Adrenal gland (tissue), 19 donors: ENCODE measurements at places on chromosomes 5 and 9. TPM values are rescaled to one million over a fixed set of nuclear protein-coding genes. Genes with fewer than 3 reads are reported as not detected.

- peak; percentile 32 for DNase-seq
Observed at GRCh38 chr9:129761293-129761900, 8.6 kb upstream of the PTGES start.

- DNase-seq = no peak
Observed at GRCh38 chr5:122753500-122753899, 21.4 kb upstream of the SNX2 start.

DNA sequence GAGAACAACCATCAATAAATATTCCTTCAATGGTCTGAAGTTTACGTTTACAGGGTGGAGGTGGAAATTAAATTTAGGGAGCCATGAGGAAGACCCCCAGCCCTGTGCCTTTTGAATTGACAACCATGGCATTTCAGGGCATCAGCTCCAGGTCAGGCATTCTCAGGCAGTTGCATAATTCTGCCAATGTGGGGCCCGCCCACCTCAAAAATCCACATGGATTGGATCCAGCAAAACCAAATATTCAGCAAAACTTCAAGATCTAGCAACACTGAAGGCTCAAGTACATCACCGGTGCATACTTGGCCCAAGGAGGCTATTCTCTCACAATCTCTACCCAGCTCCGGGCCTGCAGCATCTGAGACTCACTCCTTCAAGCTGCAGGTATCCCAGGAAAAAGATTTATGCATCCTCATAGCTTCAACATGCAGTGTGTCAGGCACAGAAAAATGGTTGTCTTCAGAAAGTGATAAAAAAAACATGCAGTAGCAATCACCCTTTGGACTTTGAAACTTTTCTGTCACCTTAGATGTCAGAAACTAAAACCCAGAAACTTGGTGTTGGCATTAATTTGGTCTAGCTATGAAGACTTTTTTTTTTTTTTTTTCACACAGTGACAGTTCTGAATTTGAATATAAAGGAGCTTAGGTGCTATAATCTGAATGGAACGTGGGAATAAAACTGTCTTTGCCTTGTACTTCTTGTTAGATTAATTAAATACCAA, 21.4 kb upstream of the ANXA2R start:
- DNase-seq = no peak

GRCh38 chr5:169942181-169942580, 38.1 kb downstream of the INSYN2B start:
- DNase-seq = no peak

DNA sequence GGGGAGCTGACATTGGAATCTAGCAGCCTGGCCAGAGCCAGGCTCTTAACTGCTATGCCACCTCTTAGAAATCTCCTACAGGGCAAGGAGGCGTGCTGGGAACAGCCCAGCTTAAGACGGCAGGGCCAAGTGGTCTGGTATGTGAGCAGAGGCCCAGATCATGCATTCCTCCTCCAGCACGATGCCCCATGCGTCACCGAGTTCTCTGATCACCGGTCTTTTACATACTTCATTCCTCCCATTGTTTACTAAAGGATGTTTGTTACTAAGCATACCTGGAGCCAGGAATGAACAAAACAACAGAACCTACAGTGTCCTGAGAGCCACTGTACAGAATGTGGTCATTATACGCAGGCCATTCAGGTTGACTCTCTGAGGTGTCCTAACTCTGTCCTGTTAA, 73.8 kb downstream of the TRIO start:
- DNase-seq = no peak

DNA sequence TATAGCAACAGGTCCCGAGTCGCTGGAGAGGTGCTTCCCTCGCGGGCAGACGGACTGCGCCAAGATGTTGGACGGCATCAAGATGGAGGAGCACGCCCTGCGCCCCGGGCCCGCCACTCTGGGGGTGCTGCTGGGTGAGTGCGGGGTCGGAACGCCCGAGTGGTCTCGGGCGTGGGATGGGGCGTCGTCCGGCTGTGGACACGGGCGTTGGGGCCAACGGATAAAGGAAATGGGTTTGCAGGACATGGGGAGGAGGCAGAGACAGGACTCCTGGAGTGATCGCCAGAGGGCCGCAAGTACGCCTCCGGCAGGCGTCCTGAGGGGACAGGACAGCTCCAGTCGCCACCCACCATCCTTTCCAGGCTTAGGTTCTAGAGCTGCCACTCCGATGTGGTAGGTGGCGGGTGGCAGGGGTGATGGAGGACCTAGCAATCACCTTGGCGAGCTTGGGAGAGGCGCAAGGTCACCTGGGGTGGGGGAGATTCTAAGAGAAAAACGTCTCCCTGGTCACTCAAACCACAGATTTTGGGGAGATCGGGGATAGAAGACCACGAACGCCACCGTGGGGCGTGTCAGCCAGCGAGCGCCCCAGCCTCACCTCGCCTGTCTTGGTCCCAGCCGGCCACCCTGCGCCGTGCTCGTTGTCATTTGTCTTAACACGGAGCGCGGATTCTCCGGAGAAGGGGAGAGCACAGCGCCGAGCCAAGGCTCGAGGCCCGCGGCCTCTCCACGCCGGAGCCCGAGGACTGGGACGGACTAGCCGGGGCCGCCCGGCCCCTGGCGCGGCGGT, 922 bp downstream of the LMX1B start:
- DNase-seq = no peak

- DNase-seq = no peak
Observed at GRCh38 chr9:28293369-28294090, 720.2 kb upstream of the C9orf72 start.

DNA sequence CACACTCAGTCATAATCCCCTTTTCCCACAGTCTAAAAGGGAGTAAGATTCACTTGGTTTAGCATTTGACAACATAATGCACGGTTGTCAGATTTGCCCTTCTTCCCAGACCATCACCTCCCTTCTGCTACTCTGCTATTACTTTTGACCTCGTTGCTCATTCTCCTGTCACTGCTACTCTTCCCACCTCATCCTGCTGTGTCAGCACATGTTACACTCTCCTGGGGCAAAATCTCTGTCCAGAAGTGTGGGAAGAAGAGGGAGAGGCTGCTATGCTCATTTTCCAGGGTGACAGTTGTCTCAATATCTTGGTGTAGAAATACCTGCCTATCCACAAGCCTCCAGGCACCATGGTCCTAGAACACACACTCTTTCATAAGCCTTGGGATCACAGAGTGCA, 449.9 kb upstream of the PIK3R1 start:
- no peak for DNase-seq

DNA sequence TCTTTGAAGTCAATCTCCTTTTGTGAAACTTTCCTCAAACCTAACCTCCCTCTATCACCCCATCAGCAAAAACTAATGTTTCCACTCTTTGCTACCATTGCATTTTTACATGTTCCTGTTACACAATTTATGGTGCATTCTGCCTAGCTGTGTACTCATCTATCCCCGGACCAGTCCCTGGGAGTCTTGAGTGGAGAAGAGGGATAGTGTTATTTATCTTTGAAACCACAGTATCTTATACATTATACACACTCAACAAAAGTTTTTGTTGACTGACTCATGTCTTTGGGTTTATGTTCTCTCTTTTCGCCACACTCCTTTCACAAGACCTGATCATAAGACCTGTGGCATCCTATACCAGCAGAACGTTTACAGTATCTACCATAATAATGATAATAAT, 26.4 kb downstream of the TNFAIP8 start:
- DNase-seq = no peak

DNA sequence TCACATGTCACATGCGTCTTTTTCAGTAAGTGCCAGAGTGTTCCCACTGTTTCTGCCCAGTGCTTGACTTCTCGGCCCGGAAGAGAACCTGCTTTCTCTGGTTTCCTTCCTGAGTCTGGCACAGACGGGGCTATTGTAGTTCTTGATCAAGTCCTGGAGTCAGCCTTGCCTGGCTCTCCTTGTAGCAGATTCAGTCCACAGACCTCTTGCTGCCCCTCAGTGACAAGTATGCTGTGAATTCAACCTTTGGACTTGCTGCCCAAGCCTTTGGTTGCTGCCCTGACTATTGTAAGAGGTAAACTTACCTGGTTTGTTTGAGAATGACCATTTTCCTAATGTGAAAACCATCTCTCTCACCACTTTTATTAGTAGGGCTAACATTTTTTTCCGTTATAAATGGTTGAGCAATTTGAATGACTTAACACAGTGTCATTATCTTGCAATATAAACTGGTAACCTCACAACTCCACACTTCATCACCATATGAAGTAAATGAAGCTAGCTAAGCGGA, 24.7 kb downstream of the ZBTB34 start:
- peak; percentile 17 for DNase-seq

GRCh38 chr9:107227774-107228173, 55.3 kb upstream of the RAD23B start:
- DNase-seq = no peak

GRCh38 chr9:16039988-16040761, 487.3 kb downstream of the CCDC171 start:
- no peak for DNase-seq

DNA sequence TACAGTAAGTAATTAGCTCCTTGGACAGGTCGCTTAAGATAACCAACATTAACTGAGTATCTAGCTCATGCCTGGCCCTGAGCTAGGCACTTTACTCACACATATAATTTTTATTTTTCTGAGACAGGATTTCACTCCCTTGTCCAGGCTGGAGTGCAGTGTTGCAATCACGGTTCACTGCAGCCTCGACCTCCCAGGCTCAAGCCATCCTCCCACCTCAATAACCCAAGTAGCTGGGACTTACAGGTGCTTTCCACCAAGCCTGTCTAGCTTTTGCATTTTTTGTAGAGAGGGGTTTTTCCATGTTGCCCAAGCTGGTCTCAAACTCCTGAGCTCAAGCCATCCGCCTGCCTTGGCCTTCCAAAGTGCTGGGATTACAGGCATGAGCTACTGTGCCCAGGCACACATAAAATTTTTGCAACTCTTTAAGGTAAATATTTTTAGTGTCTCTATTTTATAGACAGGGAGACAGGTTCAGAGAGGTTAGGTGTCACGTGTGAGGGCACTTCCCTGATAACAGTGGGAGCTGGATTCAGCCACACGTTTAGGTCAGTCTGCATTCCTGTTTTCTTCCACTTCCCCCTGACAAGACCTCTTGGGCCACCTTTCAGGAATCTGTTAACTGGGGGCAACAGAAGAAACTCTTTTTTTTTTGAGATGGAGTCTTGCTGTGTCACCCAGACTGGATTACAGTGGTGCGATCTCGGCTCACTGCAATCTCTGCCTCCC, 18.2 kb downstream of the HBEGF start:
- no peak for DNase-seq

GRCh38 chr5:43772458-43772763, 169.4 kb downstream of the NNT start:
- DNase-seq = no peak

- peak; percentile 75 for DNase-seq
Observed at GRCh38 chr9:93094658-93095204, 1.3 kb upstream of the CARD19 start.

GRCh38 chr5:153974131-153974812, 64.4 kb downstream of the FAM114A2 start:
- DNase-seq = peak; percentile 20

GRCh38 chr9:81652058-81652687, 37.2 kb downstream of the TLE1 start:
- DNase-seq = no peak

DNA sequence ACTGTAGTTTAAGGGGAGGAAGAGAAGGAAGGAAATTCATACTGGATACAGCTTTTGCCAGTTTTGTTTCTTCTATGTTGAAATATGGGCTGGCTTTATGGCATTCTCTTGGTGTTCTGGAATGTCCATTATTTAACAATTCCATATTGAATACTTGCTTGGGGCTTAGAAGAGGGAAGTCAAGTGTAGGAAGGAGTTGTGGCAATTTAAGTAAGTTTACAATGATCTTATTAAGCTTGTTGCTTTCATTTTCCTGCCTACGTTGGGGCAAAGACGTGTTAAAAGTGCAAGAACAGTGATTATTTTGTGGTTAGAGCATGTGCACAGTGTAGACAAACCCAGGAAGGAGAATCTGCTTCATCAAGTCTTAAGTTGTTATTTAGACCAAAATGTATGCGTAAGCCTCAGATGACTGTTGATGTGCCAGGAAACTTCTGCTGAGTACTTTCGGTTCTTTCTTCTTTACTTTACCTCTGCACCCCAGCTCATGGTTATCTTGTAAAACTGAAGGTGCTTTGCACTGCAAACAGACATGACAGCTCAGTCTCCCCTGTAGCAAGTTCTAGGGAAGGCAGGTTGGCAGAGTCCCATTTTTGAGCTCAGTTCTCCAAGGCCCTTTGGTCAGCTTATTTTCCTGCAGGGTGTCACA, 75.8 kb downstream of the F2RL2 start:
- DNase-seq = peak; percentile 20

Gene OR13C3
- polyA plus RNA-seq = not detected

Gene PCDHB4
- polyA plus RNA-seq = 0.88 TPM

Gene FOXD4L3
- not detected for polyA plus RNA-seq

Gene NOXA1
- polyA plus RNA-seq = 50.7 TPM

Gene HK3
- polyA plus RNA-seq = 53.6 TPM

Gene PDCD1LG2
- polyA plus RNA-seq = 0.40 TPM

Gene FOXD4L5
- polyA plus RNA-seq = not detected
